ENCODE measurements at places on chromosomes 1 and 21.

DNA sequence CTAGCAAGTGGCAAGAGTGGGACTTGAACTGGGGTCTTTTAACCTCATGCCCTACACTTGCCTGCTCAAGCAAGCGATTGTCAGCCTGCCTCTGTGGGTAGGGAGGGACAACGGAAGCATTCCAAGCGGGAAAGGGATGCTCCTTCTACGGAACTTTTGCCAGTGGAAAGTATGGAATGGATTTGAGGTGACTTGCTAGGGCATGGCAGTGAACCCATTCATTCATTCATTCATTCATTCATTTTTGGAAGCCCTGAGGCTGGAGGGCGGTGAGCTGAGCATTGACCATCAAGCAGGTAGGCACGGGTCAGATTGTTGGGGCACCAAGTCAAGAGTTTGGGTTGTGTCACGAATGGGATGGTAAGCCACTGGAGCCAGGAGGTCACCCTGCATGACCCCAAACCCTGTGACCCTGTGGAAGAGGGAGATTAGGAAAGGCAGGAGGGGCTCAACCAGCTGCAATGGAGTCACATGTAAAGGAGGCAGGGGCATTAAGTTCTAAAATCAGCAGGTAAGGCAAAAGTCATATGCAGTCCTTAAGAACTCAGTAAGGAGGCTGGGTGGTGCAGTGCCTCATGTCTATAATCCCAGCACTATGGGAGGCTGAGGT lies 11.8 kb upstream of the CITED4 start:
- no peaks in the 10 kb centered on the region for H3K36me3 ChIP-seq
- peaks cover 9% of the 10 kb centered on the region for H3K27me3 ChIP-seq
- peaks cover 4% of the 10 kb centered on the region for H3K4me1 ChIP-seq

DNA sequence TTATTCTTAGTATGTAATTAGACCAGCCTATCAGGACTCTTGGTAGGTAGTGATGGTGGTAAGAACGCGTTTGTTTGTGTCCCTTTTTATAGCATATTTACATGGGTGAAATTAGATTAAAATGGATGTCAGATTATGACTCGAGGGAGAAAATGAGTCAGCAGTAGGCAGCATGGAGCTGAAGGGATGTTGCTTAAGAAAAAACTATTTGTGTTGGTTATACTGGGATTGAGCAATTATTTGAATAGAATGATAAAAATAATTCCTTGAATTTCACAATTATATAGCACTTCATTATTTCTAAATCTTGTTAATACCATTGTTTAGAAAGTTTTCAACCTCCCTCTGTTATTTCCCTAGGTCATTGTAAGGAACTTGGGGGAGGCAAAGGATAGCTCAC lies 348.8 kb downstream of the RYR2 start:
- no peaks in the 10 kb centered on the region for H3K4me1 ChIP-seq
- H3K27me3 ChIP-seq, result peaks cover 1% of the 10 kb centered on the region
- DNase-seq, result no peak

GRCh38 chr1:212311836-212312497 lies 26.8 kb downstream of the PPP2R5A start:
- no peak for DNase-seq
- H3K4me3 ChIP-seq, result no peak overlapping the region
- peaks cover 26% of the 10 kb centered on the region for H3K4me1 ChIP-seq
- H3K36me3 ChIP-seq, result peaks cover 14% of the 10 kb centered on the region
- no peaks in the 10 kb centered on the region for H3K27me3 ChIP-seq

- no peak for DNase-seq
- H3K4me1 ChIP-seq, result no peaks in the 10 kb centered on the region
- peaks cover 5% of the 10 kb centered on the region for H3K27me3 ChIP-seq
- H3K36me3 ChIP-seq, result no peaks in the 10 kb centered on the region
- H3K27ac ChIP-seq, result no peak overlapping the region
- no peak overlapping the region for H3K4me3 ChIP-seq
These were observed 14.7 kb downstream of the PROX1 start for GRCh38 chr1:214002472-214002871.
